ENCODE measurements at places on chromosomes 5 and 9.

DNA sequence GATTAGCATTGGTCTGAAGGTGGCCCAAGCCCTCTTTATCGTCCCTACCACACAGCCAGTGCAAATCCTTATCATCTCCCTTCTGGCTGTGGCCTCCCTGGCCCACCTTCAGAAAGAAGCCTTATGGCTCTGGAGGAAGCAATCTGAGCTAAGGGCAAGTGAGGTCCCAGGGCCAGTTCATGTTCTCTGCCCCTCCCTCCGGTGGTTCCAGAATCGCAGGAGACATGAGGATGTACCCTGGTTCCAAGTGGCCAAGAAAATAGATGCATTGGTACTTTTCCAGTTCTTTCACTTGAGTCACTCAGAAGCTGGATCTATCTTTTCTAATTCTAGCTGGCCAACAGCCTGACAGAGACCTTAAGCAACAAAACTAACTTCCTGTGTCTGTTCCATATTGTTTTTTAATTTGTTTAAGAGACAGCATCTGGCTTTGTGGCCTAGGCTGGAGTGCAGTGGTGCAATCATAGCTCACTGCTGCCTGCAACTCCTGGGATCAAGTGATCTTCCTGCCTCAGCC, 60.7 kb downstream of the LHFPL2 start:
- no peaks in the 10 kb centered on the region for H3K27me3 ChIP-seq
- DNase-seq, result no peak
- no peak overlapping the region for H3K27ac ChIP-seq
- H3K4me1 ChIP-seq, result no peaks in the 10 kb centered on the region
- peaks cover 72% of the 10 kb centered on the region for H3K36me3 ChIP-seq
- peak overlapping the region; percentile 20 for H3K4me3 ChIP-seq

- H3K4me3 ChIP-seq, result peak overlapping the region; percentile 95
- H3K27me3 ChIP-seq, result no peaks in the 10 kb centered on the region
- no peak for DNase-seq
- H3K4me1 ChIP-seq, result peaks cover 9% of the 10 kb centered on the region
- peak overlapping the region; percentile 100 for H3K27ac ChIP-seq
- H3K36me3 ChIP-seq, result no peaks in the 10 kb centered on the region
These were observed 490 bp downstream of the ICE1 start for GRCh38 chr5:5422819-5423515.

DNA sequence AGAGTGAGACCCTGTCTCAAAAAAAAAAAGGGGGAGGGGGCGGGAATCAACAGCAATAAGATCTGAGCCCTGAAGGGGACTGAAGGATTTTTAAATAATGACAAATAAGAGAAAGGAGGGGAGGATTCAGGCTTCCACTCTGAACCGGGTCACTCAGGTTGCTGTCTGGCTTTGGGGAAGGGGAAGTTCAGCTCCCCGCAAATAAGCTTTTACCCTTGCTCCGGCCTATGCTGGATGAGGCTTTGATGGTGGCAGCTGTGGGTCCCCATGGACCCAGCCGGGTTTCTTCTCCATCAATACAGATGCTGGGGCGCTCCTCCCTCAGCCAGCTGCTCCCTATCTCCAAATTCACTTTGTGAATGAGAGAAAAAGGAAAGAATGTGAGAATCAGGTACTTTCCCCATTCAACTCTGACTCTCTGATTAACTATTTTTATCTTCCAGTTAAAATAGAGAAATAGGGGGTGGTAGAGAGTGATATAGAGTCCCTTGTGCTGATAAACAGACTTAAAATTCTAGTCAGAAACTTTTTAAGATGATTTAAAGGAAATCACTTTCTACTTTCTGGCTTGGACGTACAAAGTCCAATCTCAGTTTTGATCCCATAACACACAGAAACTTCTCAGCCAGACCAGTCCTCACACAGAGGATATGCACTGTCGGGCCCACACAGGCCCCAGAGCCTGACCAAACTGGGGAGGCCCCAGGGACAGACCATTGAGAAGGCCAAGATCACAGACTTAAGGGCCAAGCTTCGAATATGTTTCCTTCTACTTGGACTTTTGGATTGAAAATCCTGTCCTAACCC, 39.6 kb downstream of the C5orf15 start:
- H3K27ac ChIP-seq, result no peak overlapping the region
- no peak overlapping the region for H3K4me3 ChIP-seq
- H3K36me3 ChIP-seq, result no peaks in the 10 kb centered on the region
- no peaks in the 10 kb centered on the region for H3K4me1 ChIP-seq
- no peak for DNase-seq

GRCh38 chr5:20611620-20612019, 623.6 kb upstream of the CDH18 start:
- no peaks in the 10 kb centered on the region for H3K36me3 ChIP-seq
- DNase-seq, result no peak
- H3K4me3 ChIP-seq, result no peak overlapping the region
- no peaks in the 10 kb centered on the region for H3K4me1 ChIP-seq

- DNase-seq, result no peak
- no peak overlapping the region for H3K27ac ChIP-seq
- H3K27me3 ChIP-seq, result no peaks in the 10 kb centered on the region
- H3K4me1 ChIP-seq, result no peaks in the 10 kb centered on the region
These were observed 25.1 kb downstream of the NFX1 start for GRCh38 chr9:33315371-33315770.

GRCh38 chr5:107232788-107233187, 437.9 kb downstream of the EFNA5 start:
- no peak for DNase-seq
- H3K27ac ChIP-seq, result no peak overlapping the region
- no peaks in the 10 kb centered on the region for H3K36me3 ChIP-seq
- no peaks in the 10 kb centered on the region for H3K4me1 ChIP-seq

- no peak for DNase-seq
- peak overlapping the region; percentile 41 for H3K27ac ChIP-seq
- peaks cover 6% of the 10 kb centered on the region for H3K27me3 ChIP-seq
- no peak overlapping the region for H3K4me3 ChIP-seq
These were observed 69.9 kb upstream of the PLPP1 start for GRCh38 chr5:55604611-55605067.

GRCh38 chr9:127871531-127871930, 5.9 kb downstream of the AK1 start:
- no peak overlapping the region for H3K27ac ChIP-seq
- no peaks in the 10 kb centered on the region for H3K27me3 ChIP-seq
- H3K4me3 ChIP-seq, result no peak overlapping the region

GRCh38 chr5:16913187-16914107, 22.6 kb downstream of the MYO10 start:
- DNase-seq, result no peak
- no peaks in the 10 kb centered on the region for H3K27me3 ChIP-seq
- no peak overlapping the region for H3K27ac ChIP-seq
- H3K36me3 ChIP-seq, result peaks cover 61% of the 10 kb centered on the region
- peaks cover 17% of the 10 kb centered on the region for H3K4me1 ChIP-seq

GRCh38 chr9:92008041-92008440, 58.0 kb upstream of the ROR2 start:
- H3K27ac ChIP-seq, result no peak overlapping the region
- no peaks in the 10 kb centered on the region for H3K27me3 ChIP-seq
- DNase-seq, result no peak
- peaks cover 7% of the 10 kb centered on the region for H3K4me1 ChIP-seq
- H3K36me3 ChIP-seq, result no peaks in the 10 kb centered on the region
- no peak overlapping the region for H3K4me3 ChIP-seq

DNA sequence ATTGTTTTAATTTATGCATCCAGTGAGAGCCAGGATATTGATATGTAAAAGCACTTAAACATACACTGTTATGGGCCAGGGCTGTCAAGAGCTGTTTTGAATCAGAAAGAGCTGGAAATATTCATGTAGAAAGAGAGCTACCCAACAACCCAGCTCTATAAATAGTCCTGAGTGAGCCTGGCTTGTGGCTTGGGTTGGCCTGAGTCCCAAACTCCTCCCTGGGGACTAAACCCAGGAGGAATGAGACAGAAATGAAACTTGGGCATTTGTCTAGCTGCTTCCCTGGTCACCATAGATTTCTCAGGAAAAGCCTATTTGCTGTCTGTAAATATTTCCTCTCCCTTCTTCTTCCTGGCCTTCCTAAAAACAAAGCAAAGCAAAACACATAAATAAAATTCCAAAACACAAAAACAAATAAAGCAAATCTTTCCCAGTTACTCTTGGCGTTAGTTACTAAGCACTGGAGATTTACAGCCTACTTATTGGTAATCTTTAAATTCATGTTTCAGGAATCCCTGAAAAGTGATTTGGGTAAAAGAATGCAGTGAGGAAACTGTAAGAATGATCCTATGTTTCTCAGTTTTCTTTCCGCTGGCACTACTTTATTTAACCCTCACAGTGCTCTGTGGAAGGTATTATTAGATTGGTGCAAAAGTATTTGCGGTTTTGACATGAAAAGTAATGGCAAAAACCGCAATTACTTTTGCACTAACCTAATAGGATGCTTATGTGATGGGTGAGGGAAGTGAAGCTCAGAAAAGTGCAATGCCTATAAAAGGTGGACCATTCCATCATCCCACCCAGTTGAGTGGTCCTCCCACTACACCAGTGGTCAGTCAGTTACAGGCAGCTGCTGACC, 111.8 kb downstream of the CARTPT start:
- H3K4me3 ChIP-seq, result no peak overlapping the region
- no peaks in the 10 kb centered on the region for H3K27me3 ChIP-seq
- no peak for DNase-seq
- no peak overlapping the region for H3K27ac ChIP-seq
- H3K36me3 ChIP-seq, result no peaks in the 10 kb centered on the region

- H3K27ac ChIP-seq, result no peak overlapping the region
- no peaks in the 10 kb centered on the region for H3K27me3 ChIP-seq
- H3K4me3 ChIP-seq, result no peak overlapping the region
- H3K4me1 ChIP-seq, result peaks cover 8% of the 10 kb centered on the region
- no peak for DNase-seq
- H3K36me3 ChIP-seq, result no peaks in the 10 kb centered on the region
These were observed 119.5 kb downstream of the COL23A1 start for GRCh38 chr5:178470760-178471025.

- no peak overlapping the region for H3K27ac ChIP-seq
- H3K36me3 ChIP-seq, result no peaks in the 10 kb centered on the region
- no peaks in the 10 kb centered on the region for H3K27me3 ChIP-seq
- no peak overlapping the region for H3K4me3 ChIP-seq
- no peaks in the 10 kb centered on the region for H3K4me1 ChIP-seq
These were observed 53.6 kb upstream of the IRX2 start for GRCh38 chr5:2805080-2805479.

GRCh38 chr5:102918986-102919610, 164.0 kb downstream of the PAM start:
- H3K36me3 ChIP-seq, result no peaks in the 10 kb centered on the region
- no peak overlapping the region for H3K4me3 ChIP-seq
- no peak overlapping the region for H3K27ac ChIP-seq

GRCh38 chr5:96876292-96876850, at the start of gene ERAP2:
Gene ERAP2 (plus strand): TSS chr5:96876500. CDS start chr5:96879686, 3,186 bp downstream.
- H3K27ac ChIP-seq, result no peak within 1 kb of the TSS
- peak within 1 kb of the TSS; percentile 30 for H3K4me3 ChIP-seq
- H3K36me3 ChIP-seq, result no peaks in the 10 kb centered on the region
- H3K27me3 ChIP-seq, result no peaks in the 10 kb centered on the region

GRCh38 chr5:54534191-54535004, 16.8 kb downstream of the SNX18 start:
- no peaks in the 10 kb centered on the region for H3K36me3 ChIP-seq
- peak overlapping the region; percentile 79 for H3K27ac ChIP-seq
- DNase-seq, result no peak
- no peaks in the 10 kb centered on the region for H3K27me3 ChIP-seq
- H3K4me3 ChIP-seq, result no peak overlapping the region

DNA sequence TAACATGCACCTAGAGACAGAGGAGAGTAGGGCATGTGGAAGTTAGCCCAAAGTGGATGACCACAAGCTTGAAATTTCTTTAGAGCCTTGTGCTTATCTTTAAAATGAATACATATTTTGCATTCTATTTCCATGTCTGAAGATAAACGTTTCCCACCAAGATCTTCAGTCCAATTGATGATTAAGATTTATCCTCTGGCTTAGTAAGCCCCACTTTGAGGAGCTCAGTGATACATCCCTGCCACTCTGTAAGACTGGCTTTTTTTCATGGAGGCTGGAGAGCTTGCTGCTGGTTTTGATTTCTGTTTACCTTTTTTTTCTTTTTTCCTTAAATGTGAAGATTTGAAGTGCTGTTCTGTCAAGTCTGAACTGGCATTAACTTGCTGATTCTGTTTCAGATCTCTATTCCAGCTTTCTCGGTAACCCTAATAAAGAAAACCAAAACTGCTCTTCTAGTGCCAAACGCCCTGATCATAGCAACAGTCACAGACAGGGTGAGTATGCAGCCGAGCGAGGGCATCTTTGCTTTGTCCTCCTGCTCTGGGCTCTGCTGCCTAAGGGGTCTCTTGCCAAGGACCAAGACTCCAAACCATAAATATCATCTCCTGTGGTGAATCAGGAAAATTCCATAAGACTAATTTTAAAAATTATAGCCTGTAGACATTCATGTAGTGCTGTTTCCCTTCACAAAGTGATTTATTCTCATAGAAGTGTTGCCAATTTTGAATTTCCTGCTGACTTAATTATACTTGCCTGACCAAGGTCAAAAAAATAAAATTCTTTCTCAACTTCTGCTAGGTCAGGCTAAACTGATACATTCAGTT, 54.3 kb downstream of the GRAMD2B start:
- no peak overlapping the region for H3K4me3 ChIP-seq
- H3K4me1 ChIP-seq, result no peaks in the 10 kb centered on the region
- DNase-seq, result no peak
- no peak overlapping the region for H3K27ac ChIP-seq
- H3K36me3 ChIP-seq, result peaks cover 18% of the 10 kb centered on the region

DNA sequence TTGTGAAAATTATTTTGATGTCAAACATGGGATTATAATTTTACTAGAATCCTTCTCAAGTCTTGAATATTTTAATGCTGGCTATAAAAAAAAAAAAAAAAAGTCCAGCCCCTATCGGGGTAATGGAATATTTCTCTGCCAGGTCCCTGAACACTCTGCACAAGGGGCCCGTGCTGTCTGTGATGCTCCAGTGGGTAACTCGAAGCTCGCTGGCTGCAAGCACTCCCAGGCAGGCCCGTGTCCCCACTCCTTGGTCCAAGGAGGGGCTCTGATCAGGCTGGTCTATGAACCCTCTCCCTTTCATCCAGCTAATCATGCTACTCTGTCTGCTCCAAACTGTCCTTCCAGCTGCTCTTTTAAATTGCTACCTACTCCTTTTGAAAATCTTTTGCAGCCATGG, 180.8 kb downstream of the GAPVD1 start:
- H3K27ac ChIP-seq, result no peak overlapping the region
- H3K27me3 ChIP-seq, result no peaks in the 10 kb centered on the region
- H3K4me1 ChIP-seq, result peaks cover 15% of the 10 kb centered on the region
- no peak overlapping the region for H3K4me3 ChIP-seq

All from endodermal cell (in vitro differentiated cells).